ENCODE measurements at places on chromosomes 1 and 21. TPM values are rescaled to one million over a fixed set of nuclear protein-coding genes. Genes with fewer than 3 reads are reported as not detected.

The OLFML3 gene
- 55.2 TPM for total RNA-seq

GRCh38 chr1:56527548-56528302, 51.6 kb downstream of the PLPP3 start:
- DNase-seq: no peak

DNA sequence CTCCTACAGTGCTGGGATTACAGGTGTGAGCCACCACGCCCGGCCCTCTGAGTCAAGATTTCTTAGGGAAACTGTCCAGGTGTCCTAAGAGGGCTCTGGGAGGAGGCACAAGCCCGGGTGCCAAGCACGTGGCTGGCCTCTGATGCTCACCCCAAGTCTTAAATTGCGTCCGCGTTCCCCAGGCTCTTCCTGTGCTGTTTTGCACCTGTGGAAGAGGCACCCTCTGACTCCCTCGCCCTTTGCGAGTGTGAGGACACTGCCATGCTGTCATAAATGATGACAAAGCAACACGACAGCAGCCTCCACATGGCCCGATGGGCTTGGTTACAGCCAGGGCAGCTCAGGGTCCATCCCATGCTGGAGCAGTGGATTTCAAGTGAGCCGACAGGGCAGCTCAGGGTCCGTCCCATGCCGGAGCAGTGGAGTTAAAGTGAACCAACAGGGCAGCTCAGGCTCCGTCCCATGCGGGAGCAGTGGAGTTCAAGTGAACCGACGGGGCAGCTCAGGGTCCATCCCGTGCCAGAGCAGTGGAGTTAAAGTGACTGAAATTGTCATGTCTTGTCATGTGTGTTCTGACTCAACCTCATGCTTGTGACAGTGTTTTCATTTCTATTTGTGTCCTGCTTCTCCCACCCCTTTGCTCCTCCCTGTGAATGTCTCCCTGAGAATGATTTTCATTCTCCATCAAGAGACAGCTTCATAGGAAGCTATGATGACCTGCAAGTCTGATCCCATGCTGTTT, 33.9 kb downstream of the PCNT start:
- DNase-seq: no peak

DNA sequence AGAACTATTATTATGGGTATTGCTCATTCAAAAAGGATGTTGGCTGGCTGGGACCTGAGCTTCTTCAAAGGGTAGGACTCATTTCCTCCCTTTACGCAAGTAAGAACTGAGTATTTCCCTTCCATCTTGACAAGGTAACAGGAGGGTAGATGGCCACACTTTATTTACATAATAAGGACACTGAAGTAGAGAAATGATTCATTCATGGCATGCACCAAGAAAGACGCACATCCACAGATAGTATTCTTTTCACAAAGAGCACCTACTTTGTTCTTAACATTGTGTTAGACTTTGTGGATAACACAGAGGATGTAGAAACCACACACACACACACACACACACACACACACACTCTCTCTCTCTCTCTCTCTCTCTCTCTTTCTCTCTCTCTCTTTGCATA, 82.9 kb downstream of the FAM78B start:
- no peak for DNase-seq

DNA sequence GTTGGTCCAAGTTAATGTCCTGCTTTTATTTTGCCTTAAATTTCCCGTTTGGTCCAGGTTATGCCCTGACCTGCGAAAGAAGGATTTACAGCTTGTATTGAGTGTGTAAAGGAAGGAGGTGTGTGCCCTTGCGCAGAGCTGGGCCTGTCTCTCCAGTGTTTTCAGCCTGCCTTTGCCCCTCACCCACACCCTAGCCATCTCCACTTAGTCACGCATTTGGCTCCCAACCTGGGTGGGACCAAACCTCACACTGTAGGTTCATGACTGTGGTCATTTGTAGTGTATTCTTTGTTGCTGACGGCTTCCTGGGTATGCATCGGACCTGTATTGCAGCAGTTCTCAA, 572 bp upstream of the SRSF10 start:
- peak; percentile 89 for DNase-seq

DNA sequence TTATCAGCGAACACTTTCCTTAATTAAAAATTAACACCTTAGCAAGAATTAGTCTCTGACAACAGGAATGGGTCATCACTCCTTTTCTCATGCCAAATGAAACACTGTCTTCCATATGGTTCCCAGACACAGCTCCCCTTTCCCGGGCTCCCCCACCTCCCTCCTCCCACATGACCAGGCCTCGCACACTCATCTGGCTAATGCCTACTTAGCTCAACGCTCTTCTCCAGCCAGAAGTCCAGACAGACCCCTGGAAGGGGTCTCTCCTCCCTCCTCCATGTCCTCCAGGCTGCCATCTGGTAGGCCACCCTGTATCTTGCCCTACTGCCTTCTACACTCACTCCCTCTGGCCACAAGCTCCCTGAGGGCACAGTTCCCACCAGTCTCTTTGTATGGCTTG, 39.9 kb downstream of the KCNC4 start:
- no peak for DNase-seq

DNA sequence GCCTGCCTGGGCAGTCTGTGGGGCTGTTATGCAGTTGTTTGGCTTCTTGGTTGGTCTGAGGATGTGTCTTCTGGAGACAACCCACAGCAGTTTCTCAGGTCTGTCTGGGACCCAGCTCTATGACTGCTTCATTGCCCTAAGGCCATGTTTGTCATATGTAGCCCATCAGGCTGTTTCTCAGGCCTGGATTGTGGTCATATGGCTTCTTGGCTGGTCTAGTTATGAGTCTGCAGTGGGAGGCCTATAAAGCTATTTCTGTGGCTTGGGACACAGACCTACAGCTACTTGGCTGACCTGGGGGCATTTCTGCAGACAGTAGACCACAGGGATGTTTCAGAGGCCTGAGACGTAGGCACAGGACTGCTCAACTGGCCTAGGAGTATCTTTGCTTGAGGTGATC, 41.5 kb downstream of the CHIA start:
- DNase-seq: no peak

All from SJSA1 (cell line).